Activated CD4-positive, alpha-beta memory T cell treated with anti-CD3 and anti-CD28 coated beads for 36 hours (primary cell): ENCODE measurements at places on chromosomes 11 and 22.

GRCh38 chr22:41532908-41533825 is 11.1 kb downstream of the POLR3H start:
- peak; percentile 83 for DNase-seq

GRCh38 chr22:46119093-46119728 is 31.1 kb upstream of the PPARA start:
- no peak for DNase-seq

- DNase-seq: no peak
These were observed 34.3 kb downstream of the RCOR2 start for GRCh38 chr11:63882555-63883242.

DNA sequence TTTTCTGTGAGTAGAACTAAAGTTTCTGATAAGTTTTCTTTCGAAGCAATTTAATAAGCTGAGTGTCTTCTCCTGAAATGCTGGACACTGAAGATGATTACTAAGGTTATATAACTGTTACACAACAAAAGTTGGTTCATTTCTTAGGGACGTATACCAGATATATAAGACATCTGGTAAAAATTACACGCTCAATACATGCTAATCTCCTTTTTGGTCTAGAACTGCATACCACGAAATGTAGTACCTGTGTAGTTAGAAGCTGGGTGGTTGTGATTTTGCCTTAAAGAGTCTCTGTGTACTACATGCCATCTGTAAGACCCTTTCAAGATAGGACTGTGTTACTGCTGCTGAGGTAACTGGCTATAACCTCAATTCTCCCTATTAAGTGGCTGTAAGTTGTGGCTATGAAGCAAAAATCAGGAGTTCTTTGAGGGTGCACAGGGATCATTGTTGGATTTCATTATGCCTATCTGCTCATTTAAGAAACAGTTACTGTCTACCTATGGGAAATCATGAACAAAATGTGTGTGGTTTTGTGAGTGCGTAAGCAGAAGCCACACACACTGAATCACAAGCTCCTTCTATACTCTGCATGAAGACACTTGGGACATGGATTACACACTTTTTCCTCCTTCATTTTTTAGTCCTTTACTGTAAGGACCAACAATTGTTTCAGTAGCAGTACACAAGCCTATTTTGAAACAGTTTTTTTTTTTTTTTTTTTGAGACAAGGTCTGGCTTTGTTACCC is 195.9 kb downstream of the SWAP70 start:
- peak; percentile 30 for DNase-seq

- no peak for DNase-seq
These were observed 2.0 kb downstream of the CD248 start for GRCh38 chr11:66314561-66315497.

GRCh38 chr11:116432301-116432700 is 340.5 kb downstream of the BUD13 start:
- no peak for DNase-seq

DNA sequence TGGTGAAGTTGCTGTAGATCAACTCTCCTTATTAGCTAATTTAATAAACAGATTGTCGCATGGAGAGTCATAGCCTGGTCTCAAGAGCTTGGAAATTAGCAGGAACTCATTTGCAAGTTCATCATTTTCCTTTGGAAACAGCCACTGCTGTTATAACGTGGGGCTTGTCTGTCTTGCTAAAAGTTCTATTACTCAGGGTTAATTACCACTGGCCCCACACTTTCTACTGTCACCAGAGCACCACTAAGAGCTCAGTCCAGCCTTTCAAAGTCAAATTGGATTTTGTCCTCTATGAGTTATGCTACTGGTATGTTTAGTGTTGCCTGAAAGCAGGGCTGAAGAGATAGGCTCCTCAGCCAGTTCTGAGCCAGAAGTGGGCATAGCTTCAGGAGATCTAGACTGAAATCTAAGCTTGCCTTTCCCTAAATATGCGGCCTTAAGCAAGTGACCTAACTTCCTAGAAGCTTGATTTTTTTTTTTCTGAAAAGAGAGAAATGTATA is 292.2 kb downstream of the INSC start:
- no peak for DNase-seq

DNA sequence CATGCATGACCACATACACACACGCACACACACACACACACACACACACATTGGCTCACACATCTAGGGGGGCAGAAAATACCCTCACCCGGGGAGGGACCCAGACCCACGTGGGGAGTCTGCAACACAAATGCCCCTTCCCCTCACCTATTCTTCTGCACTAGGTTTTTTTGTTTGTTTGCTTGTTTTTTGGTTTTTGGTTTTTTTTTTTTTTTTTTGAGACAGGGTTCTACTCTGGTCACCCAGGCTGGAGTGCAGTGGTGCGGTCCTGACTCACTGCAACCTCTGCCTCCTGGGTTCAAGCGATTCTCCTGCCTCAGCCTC is 28.4 kb downstream of the WEE1 start:
- no peak for DNase-seq

DNA sequence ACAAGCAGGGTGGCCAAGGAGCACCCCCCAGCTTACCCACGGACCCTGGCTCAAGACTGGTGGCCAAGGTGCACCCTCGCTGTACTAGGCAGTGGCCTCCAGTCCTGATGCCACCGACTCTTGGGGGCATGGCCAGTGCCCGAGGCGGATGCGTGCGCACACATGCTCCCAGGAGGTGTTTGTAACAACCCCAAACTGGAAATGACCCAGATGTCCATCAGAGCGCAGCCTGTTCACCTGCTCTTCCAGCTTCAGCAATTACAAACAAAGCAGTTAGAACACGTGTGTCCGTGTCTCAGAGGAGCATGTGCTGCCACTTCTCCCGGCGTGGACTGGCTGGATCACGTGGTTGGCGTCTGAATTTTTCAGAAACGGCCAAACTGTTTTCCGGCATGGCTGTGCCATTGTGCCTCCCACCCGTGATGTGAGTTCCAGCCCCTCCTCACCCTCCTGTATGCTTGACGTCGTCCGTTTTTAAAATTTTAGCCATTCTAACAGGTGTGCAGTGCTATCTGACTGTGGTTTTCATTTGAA is 7.1 kb upstream of the MUC6 start:
- DNase-seq: no peak

DNA sequence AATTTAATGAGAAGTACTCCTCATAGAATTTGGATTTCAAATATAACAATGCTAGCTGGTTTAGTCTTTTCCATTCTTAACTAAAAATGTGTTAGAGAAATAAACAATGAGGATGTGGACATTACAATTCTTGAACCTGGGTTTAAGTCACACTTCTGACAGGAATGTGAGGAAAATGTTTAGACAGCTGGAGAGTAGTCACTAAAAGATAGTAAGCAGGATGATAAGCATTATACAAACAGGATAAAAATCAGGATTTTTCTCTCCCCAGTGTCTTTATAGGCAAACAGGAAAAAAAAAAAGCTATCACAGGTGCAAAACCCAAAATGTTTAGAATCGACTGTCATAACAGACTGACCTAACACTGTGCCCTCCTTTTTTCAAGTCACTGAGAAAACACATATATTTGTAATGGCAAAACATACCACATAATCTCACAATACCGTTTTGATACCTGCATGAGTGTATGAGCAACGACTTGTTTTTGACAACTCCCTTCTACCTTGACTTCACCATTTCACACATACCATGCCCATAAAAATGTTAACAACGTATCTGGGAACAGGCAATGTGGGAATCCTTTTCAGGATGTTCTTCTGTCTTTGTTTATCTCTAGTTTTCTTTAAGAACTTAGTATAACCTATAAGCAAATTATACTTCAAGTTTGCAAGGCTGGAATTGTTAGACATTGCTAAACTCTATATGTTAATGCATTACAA is 242.0 kb downstream of the SBF2 start:
- no peak for DNase-seq

GRCh38 chr22:30297276-30297990 is 8.1 kb upstream of the CASTOR1 start:
- DNase-seq: no peak

DNA sequence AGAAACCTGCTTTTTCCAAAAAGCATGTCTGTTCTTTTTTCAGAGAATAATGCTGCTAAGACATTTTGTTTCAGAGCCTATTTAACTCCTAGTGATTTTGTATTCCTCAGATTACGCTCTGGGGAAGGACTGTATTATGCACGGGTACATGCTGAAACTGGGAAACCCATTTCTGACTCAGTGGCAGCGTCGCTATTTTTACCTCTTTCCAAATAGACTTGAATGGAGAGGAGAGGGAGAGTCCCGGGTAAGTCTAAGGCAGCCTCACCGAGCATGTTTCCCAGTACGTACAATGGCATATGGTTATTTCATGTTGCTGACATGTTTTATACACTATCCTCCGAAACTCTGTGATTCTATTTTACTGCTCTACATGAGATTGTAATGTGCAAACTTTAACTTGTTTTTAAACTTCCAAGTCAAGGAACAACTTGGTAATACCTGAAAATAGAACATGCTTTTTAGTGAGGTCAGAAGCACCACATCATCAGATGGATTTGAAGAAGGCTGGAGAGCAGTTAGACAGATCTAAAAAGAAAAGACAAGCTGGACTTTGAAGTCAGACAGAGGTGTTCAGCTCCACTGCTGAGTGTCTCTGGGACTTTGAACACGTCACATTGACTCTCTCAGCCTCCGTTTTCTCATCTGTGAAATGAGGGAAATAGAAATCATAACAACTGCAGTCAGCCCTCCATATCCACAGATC is 23.7 kb upstream of the MYO18B start:
- no peak for DNase-seq

DNA sequence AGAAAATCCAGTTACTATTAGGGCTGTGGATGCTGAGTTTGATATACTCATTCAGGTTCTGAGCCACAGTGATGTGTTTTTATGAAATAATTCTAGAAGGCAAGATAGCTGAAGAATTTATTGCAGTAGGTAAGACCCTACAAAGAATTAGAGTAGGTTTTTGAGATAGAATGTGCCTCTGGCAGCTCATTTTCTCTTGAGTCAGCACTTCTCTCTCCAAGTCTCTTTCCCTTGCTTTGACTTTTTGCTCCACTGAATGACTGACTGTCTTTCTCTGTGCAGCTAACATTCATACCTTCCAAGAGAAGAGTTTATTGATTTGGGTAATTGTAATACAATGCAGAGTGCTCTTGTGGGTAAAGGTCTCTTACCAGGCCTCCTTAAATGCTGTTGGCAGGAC is 48.0 kb upstream of the C11orf87 start:
- DNase-seq: no peak

DNA sequence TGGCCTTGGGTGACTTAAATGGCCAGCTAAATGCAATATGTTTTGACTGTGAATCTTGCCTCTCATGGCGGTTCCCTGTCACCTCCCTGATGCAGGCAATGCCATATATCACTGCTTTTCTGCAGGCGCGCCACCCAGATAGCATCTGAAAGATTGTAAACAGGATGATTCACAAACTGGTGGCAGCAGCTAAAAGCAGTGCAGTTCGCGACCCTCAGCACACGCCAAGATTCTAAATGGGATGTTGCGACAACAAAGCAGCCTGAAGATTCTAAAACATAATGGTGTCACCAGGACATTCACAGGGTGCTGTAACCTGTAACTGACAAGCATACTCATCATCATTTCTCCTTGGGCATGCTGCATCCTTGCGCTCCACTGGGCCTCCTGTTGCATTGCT is 440.4 kb upstream of the CADM1 start:
- no peak for DNase-seq

- no peak for DNase-seq
These were observed 57.9 kb downstream of the UVRAG start for GRCh38 chr11:75872887-75873416.

- DNase-seq: no peak
These were observed 3.6 kb upstream of the ARAP1 start for GRCh38 chr11:72755713-72756285.

GRCh38 chr11:77236901-77237300 is 64.6 kb downstream of the GDPD4 start:
- no peak for DNase-seq

DNA sequence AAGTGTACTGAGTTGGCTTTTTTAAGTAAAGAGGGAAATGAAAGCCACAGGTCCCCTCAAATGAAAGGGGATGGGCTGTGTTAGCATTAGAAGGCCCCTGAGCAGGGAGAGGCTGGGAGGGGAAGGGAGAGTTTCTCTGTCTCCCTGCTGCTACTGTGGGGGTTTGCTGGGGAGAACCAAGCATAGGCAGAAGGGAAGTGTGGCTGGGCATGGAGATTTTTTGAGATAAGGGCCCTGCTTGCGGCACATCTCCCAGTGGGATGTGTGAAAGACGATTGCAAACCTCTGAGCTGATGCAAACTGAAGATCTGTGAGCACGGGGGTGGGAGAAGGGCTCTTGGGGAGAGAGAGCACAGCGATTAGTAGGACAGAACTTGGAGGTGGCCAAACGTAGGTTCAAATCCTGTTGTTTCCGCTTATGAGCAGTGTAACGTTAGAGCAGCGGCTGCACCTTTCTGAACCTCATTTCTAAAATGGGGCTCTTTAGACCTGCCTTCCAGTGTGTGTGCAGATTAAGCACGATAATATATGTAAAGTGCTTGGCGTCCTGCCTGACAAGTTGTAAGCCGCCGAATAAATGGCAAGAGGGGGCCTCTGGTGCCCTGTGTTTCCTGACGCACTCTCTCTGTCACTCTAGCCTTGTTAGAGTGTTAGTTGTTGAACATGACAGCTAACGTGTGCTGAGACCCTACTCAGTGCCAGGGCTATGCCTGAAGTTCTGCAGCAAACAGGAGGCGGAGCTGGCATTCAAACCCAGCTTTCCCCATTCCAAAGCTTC is 122.3 kb downstream of the GRIK4 start:
- DNase-seq: no peak

- DNase-seq: no peak
These were observed 485.4 kb downstream of the SOX6 start for GRCh38 chr11:15870911-15871310.

- peak; percentile 54 for DNase-seq
These were observed 602 bp downstream of the EWSR1 start for GRCh38 chr22:29268511-29269229.

DNA sequence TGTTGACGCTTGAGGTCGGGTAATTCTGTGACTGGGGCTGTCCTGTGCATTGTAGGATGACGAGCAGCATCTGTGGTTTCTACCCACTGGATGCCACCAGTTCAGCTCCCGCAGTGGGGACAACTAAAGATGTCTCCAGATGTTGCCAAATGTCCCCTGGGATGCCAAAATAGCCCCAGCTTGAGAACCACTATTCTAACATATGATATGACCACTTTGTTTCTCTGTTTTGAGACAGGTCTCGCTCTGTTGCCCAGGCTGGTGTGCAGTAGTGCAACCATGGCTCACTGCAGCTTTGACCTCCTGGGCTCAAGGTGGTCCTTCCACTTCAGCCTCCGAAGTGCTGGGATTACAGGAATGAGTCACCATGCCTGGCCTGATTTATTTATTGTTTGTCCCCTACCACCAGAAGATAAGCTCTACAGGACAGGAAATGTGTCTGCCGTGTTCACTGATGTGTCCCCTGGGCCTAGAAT is 4.4 kb upstream of the MEN1 start:
- DNase-seq: no peak

DNA sequence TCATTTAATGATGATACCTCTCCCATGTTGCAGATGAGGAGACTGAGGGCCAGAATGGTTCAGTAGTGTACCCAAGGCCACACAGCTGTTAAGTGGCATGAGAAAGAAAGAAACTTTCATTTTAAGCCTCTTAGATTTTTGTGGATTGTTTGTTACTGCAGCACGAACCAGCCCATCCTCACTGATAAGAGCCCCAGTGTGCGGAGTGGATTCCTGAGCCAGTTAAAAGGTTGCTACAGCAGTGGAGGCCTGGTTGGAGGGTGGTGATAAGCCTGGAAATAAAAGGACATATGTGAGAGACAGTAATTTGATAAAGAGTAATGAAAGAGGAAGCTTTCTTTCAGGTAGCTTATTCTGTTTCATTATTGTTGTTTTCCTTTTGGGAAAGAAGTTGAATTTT is 89.0 kb downstream of the ATXN10 start:
- DNase-seq: no peak
